Cardiac septum (tissue), 1 donor: ENCODE measurements at places on chromosomes 1 and 21.
A peak's percentile ranks its signal among the peaks of the same experiment; 100 is the strongest.

GRCh38 chr1:63623952-63624351, 30.7 kb downstream of the PGM1 start:
- no peak for DNase-seq

- DNase-seq: no peak
Observed at GRCh38 chr1:43883321-43883720, 50.3 kb upstream of the ARTN start.

GRCh38 chr1:150192012-150192411, 42.3 kb downstream of the PLEKHO1 start:
- DNase-seq: no peak

- no peak for DNase-seq
Observed at GRCh38 chr1:153087652-153088051, 6.7 kb downstream of the SPRR2E start.

- DNase-seq: no peak
Observed at GRCh38 chr1:15099441-15100120, 54.0 kb upstream of the TMEM51 start.

DNA sequence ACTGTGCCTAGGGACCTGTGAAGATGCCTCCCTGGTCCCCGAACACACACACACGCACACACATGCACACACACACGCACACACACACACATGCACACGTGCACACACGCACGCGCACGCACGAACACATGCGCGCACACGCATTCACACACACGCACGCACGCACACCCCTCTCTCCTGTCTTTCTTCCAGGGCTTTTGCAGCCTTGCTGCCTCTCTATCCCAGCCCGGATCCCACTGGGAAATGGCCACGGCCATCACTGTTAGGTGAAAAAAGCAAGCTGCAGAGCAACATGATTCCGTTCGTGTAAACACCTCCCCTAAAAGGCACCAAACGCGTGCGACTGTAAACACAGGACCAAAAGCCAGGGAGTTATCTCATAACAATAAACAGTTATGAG, 39.7 kb downstream of the NKAIN1 start:
- no peak for DNase-seq

- DNase-seq: no peak
Observed at GRCh38 chr1:90154711-90155110, 159.8 kb downstream of the ZNF326 start.

GRCh38 chr1:63327417-63328054, 5.2 kb downstream of the FOXD3 start:
- DNase-seq: peak; percentile 82

DNA sequence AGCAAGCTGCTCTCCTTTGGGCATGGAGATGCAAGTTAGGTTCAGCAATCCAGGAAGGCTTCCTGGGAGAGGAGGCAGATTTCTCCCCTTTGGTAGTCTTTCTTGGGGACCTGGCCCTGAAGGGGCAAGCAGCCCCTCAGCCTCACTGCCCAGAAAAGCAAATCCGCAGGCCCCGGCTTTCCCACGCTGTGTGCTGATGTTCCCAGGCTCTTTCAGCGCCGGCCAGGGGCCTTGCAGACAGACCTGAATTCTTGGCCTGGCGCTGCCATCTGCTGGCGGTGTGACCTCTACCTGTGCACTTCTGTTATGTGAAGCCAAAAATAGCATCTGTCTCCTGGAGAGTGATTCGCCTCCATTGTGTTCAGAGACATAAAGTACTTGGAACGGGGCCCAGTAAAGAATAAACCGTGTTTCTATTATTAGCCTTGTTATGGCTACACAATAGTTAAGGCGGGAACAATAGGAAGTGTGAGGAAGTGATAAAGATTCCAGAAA, 64.8 kb downstream of the ALPL start:
- peak; percentile 93 for DNase-seq

GRCh38 chr1:110607536-110608230, 1.5 kb upstream of the KCNA2 start:
- peak; percentile 59 for DNase-seq

- DNase-seq: no peak
Observed at GRCh38 chr1:246108278-246108925, 398.7 kb downstream of the SMYD3 start.

DNA sequence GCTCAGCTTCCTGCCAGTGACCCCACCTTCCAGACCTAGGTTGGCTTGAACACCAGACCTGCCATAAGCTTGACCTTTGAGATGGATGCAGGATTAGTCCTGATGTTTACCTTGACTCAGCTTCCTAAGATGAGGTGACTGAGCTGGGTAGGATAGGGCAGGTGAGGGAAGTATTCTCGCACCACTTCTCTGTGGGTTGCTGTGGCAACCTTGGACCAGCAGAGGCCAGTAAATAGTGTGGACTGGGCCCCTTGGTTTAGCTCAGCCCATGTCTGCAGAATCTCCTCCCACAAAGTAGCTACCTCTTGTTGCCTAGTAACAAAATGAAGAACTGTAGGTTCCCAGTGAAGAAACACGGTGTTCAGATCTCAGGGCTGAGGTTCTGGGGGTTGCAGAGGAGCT, 8.4 kb downstream of the RPS6KA1 start:
- no peak for DNase-seq

- DNase-seq: no peak
Observed at GRCh38 chr1:91889717-91890459, 3.9 kb upstream of the TGFBR3 start.

DNA sequence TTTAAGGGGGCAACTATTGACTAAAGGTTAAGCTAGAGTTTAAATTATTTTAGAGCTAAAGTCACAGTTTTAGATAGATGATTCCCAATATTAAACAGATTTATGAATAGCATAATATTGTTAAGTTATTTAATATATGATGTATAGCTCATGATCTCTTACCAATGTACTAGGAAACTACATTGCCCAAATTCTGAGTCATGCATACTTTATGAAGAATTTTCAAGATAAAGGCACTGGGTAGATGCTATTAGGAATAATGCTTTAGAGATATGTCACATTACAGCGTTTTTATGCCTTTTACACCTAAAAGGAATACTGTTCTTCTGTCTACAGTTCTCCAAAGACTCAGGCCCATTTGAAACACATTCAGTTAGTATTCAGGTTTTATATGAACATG, 215.1 kb downstream of the NCAM2 start:
- DNase-seq: no peak

GRCh38 chr1:208601561-208601960, 357.4 kb upstream of the PLXNA2 start:
- no peak for DNase-seq

GRCh38 chr1:223211323-223211985, 68.4 kb upstream of the TLR5 start:
- peak; percentile 56 for DNase-seq

DNA sequence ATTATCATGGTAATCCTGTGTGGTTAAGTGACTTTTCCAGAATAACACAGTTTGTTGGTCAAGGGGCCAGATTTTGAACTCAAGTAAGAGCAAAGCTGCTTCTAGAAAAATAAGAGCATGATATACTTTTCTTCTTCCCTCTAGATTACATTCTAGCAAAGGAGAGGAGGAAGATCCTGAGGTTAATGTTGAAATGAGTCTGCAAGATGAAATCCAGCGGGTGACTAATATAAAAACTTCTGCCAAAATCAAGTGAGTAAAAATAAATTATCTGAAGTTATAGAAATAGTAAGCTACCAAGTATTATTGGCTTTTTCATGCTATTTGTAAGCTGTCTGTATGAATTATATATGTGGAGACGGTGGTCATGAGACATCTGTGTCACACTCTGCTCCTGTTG, 12.8 kb downstream of the WDR3 start:
- DNase-seq: no peak

DNA sequence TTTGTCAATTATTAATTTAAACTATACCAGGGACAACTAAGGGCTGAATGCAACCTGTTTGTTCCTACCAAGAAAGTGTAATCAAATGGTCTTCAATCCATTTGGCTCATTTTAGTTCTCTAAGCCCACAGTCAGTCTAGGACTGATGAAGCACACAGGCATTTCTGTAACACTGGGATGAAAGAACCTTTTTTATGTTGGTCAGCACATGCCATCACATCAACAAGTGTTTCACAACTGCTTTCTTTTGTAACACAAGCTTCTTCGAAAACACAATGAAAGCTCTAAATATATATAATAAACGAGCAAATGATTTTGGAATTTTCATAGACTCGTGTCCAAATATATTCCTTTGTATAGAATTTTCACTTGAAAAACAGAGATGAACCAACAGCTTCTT, 28.8 kb downstream of the HEATR1 start:
- no peak for DNase-seq

DNA sequence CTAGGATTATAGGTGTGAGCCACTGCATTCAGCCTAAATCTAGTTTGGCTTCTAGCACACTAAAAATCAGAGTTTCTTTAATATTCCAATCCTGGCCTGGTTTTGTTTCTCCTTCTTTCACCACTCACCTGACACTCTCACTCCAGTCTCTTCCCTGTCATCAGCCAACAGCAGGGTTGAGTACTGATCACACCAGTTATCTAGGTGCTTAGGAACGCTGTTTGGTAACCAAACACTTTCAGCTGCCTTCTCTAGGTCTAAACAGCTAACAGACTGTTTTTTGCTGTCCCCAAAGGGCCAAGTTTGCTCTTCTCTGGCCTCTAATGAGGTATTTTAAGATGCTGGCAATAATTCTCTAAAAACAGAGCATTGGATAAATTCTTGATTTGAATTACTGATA, 17.7 kb upstream of the FRRS1 start:
- DNase-seq: no peak

DNA sequence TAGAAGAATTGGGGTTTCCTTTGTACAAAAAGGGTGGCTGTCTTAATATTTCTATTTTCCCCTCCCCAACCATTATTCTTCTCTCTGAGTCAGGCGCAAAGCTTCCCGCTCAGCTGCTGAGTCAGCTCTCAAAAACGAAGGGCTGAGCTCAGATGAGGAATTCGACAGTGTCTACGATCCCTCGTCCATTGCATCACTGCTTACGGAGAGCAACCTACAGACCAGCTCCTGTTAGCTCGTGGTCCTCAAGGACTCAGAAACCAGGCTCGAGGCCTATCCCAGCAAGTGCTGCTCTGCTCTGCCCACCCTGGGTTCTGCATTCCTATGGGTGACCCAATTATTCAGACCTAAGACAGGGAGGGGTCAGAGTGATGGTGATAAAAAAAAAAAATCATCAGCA, 3.0 kb upstream of the TUFT1 start:
- DNase-seq: no peak

DNA sequence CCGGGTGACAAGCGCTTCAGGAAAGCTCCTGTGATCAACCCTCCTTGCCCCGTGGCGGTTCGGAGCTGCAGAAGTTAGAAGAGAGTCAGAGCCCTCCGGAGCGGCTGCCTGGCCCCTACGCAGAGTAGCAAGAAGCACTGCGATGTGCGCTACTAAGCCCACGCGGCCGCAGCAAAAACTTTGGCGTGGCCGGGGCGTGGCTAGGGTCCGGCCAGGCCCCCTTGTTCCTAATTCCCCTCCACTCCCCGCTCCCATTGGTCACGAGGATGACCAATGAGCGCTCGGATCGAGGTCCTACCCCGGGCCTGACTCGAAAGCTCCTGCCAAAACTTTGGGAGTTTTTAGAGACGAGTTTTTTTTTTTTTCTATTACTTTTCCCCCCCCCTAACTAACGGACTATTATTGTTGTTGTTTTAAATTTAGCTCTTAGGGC, at the start of gene HLX:
Gene HLX, plus strand, starts transcription at position 368 of the 433 bp plus-strand sequence. CDS start 415 bp downstream, outside the sequence.
- peak; percentile 98 for DNase-seq

DNA sequence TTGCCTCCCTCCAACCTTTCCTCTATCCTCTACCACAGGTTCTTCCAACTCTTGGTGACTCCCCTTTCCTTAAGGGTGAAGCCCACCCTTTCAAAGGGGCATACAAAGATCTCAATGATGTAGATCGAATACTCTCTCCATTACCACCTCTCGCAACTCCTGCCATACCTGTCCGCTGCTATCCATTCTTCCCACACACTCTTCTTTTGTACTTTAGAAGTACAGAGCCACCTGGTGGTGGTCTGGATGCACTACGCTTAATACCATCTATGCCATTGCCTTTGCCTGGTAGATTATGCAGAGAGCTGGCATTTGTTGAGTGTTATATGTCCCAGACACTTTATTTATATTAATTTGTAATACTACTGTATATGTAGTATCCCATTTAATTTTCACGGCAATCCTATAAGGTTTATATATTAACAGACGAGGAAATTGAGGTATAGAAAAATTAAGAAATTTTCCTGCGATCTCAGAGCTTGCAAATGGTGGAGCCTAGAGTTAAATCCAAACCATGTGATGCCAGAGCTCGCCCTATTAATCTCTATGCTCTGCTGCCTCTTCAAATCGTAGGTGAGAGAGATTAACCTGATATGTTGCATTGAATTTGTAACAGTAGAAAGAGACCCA, 22.9 kb downstream of the TSHB start:
- DNase-seq: no peak
